Karpas-422 (cell line): ENCODE measurements at places on chromosomes 7 and 10.
A peak's percentile ranks its signal among the peaks of the same experiment; 100 is the strongest.

- no peak for DNase-seq
Measured at GRCh38 chr7:2605608-2606538, 25.9 kb upstream of the TTYH3 start.

DNA sequence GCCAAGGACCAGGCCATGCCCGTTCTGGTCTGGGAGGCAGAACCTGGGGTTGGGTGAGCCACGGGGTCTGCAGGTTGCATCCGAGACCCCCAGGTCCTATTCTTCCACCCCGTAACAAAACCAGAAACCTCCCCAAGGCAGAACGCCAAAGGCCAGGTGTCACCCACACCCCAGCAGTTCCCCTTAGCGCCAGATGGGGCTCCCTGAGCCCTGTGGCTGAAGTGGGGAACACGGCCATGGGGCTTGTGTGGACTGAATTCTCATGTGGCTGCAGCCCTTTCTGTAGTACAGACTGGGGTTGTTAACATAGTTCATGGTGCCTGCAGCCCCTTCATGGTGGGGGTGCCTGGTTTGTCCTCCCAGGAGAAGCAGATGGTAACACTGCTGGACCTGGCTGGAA is 10.2 kb downstream of the BRI3 start:
- DNase-seq: peak; percentile 70

- DNase-seq: no peak
Measured at GRCh38 chr10:29980084-29980483, 79.3 kb downstream of the JCAD start.

DNA sequence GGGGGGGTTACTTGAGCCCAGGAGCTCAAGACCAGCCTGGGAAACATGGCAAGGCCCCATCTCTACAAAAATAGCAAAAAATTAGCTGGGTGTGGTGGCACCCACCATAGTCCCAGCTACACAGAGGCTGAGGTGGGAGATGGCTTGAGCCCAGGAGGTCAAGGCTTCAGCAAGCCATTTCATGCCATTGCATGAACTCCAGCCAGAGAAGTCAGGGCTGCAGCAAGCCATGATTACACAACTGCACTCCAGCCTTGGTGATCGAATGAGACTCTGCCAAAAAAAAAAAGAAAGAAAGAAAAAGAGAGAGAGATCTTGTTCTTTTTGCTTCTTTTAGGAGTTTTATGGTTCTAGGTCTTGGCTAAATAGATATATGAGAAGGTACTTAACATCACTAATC is 200.2 kb upstream of the PHYHIPL start:
- no peak for DNase-seq

DNA sequence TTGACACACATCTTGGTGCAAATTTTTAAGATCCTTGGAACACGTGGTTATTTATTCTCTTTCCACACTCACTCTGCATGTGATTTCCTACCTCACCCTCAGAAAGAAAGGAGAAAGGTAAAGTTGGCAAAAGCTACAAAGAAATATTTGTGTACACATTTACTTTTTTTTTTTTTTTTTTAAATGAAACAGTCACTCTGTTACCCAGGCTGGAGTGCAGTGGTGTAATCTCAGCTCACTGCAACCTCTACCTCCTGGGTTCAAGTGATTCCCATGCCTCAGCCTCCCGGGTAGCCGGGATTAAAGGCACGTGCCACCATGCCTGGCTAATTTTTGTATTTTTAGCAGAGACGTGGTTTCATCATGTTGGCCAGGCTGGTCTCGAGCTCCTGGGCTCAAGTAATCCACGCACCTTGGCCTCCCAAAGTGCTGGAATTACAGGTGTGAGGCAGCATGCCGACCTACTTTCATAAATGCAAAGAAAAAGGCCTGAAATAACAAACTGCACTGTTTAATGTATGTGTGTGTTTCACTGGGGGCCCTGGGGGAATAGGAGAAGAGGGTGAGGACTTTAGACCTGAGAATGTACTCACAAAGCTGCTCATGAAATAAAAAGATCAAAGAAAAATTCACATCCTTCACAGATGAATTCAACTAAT is 71.6 kb upstream of the GRID1 start:
- DNase-seq: no peak

DNA sequence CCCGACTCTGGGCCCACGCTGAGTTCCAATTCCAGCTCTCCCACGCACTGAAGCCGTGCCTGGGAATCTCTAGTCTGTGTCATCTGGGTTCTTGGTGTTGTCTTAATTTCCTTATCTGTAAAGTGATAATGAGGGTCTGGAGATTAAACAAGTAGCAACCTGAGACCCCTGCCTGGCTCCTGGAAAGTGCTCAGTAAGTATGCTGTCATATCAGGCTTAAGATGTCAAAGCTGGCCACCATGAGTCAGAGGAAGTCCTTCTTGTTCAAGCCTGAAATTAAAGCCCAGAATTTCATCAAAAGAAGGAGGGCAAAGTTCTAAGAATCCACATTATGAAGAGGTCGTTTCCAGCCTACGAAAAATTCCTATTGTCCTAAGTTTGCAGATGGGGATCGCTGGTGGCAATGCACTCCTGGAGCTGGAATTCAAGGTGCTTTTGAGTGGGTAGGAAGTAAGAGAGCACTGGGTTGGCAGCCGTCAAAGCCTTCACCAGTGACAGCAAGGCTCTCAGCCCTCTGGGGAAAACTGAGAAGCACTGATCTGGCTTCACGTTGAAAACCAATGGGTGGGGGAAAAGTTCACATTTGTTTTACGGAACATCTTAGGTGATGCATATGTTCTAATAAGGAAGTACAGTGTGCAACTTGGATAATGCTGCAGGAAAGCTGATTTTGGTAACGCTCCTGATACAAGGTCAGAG is 50.3 kb upstream of the NCAPG2 start:
- DNase-seq: no peak

GRCh38 chr10:54011117-54011516 is 789.9 kb downstream of the PCDH15 start:
- no peak for DNase-seq

GRCh38 chr10:22370320-22370719 is 25.0 kb downstream of the SPAG6 start:
- no peak for DNase-seq

GRCh38 chr10:123913688-123914268 is 22.2 kb upstream of the CPXM2 start:
- peak; percentile 51 for DNase-seq

DNA sequence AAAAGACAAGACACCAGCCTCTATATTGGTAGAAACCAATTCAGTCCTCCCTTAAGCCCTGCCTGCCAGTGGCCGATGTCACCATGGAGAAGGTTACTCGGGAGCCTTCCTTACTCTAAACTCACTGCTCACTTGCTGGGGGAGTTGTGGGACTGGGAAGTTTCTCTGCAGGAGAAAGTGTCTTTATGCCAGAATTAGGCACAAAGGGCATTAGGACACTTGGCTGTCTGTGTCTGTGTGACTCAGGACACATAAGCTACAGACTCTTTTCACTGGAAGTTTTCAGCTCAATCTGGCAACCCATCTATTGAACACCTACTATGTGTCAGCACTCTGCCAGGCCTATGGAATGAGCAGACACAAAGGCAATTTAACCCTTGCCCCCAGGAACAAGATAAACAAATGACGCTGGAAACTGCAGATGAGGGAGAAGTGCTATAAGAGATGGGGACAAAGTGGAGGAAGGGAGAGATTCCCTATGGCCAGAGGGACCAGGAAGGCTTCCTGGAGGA is 49.5 kb upstream of the CACUL1 start:
- DNase-seq: no peak

DNA sequence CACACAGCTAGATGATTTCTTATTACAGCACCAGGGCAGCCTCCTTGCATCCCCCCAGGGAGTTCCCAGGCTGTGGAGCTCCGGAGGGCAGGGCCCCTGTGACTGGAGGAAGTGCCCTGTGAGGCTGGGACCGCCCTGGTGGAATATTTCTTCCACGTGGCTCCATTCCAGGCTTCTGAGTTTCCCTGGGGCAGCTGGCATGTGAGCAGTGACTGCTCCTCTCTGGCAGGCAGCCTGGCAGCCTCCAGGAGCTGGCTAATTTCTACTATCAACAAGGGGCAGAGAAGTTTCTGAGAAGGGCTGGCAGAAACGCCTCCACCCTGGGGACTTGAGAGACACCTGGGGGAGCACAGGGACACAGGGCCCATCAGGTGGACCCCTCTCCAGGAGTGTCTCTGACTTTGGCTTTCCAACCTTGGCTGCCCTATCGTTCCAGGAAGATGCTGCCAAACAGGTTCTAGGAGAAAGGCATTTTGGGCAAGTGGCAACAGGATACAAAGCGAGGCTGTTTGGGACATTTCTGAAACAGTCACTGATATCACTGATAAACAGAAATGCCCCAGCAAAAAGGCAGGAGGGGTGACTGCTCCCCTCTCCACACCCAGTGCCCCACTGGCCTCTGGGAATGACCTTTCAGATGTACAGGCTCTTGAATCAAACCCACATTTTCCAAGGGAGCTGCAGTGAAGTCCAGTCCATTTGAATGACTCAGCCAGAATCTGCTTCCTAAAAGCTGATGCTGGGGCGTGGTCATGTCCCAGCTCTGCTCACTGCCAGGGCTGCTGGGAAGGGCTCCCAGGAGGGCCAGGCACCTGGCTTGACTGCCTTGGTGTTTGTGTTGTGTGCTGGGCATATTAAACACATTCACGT is 16.1 kb downstream of the MYOF start:
- no peak for DNase-seq

DNA sequence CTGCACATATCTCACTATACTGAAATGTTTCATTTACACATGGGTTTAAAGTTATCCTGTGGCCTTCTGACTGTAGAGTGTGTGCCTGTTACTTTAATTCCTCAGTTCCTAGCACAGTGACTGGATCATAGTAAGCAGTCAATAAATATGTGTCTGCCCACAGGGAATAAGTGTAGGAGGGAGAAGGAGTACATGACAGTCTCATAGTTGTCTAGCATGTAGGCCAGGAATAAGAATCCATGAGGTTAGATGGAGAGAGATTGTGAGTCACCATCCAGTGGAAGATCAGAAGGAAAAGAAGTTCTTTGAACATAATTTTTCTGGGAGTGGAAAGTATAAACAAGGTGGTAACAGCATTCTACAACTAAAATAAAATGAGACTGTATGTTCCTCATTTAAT is 36.6 kb upstream of the SEMA3A start:
- DNase-seq: no peak

DNA sequence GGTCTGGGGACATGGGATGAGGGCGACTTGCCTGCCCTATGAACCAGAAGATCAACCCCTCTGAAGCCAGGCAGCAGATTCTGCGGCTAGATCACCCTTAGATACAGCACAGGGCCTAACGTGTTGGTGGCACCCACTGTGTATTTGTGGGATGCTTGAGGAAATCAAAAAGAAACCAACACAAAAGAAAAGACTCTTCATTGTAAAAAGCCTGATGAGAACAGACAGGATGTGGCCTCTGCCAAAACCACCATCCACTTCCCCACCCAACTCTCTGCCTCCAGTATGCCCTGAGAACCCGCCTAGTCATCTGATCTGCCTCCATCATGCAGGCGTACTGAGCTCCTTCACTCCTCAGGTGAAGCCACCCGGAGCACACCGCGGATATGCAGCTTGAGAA is 97.2 kb upstream of the INSYN2A start:
- DNase-seq: no peak

DNA sequence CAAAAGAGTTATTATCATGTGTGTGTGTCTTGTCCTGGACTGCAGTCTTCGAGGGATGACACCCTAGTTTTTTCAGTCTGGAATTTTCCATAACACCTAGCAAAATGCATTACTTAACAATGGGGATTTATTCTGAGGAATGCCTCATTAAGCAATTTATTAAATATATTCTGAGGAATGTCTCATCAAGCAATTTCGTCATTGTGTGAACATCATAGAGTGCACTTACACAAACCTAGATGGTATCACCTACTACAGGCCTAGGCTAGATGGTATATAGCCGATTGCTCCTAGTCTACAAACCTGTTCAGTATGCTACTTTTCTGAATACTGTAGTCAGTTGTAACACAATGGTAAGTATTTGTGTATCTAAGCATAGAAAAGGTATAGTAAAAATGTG is 1.1 kb upstream of the STEAP4 start:
- no peak for DNase-seq

DNA sequence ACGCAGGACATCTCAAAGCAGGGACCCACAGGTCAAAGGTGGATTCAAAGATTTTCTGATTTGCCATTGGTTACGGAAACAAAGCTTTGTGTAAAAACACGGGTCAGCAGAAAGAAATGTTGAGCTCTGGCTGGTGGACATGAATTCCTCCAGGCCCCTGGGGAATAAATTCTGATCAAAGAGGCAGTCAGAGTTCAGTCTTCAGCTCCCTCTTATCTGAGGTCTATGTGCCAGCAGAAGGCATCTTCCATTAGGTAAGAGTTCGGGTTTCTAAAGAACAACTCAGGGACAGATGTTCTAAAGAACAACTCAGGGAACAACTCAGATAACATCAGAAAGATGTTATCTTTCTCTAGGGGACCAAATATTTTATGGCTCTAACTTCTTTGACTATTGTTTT is 64.9 kb upstream of the PALS2 start:
- DNase-seq: no peak

DNA sequence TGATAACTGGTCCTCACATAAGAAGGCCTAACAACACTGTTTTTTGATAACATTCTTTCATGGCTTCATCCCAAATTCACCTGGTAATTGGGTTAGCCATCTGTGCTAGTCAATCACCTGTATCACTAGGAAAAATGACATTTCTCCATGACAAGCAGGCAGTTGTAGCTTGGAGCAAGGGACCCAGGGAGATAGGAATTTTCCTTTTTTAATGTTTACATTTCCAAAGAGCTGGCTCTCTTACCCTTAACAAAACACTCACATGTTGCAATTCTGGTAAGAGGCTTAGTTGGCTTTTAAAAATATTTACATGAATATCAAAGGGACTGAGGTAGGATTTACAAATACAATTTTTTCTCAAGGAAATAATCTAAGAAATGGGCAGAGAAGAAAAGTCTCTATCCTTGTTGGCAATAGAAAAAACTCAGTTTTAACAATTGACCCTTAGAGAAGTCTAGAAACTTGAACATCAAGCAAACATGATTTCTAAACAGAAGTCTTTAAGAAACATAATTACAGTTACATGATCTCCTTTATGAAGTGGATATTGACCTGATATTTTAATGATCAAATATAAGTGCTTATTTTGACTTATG is 16.1 kb upstream of the AKR1C1 start:
- no peak for DNase-seq

GRCh38 chr10:133350950-133351329 is 3.8 kb downstream of the PRAP1 start:
- DNase-seq: no peak

- DNase-seq: no peak
Measured at GRCh38 chr7:93933156-93933555, 11.6 kb downstream of the GNG11 start.

GRCh38 chr10:113272511-113272910 is 280.3 kb upstream of the HABP2 start:
- DNase-seq: no peak

DNA sequence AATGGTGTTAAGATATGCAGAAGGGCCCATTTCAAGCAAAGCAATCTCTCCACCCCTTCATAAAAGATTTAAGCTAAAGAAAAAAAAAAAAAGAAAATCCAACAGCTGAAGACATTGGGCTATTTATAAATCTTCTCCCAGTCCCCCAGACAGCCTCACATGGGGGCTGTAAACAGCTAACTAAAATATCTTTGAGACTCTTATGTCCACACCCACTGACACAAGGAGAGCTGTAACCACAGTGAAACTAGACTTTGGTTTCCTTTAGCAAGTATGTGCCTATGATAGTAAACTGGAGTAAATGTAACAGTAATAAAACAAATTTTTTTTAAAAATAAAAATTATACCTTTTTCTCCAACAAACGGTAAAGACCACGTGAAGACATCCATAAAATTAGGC is 28.6 kb downstream of the PPP3CB start:
- no peak for DNase-seq
